Neural progenitor cell (in vitro differentiated cells): ENCODE measurements at places on chromosomes 12 and 14. TPM values are rescaled to one million over a fixed set of nuclear protein-coding genes. Genes with fewer than 3 reads are reported as not detected.

DNA sequence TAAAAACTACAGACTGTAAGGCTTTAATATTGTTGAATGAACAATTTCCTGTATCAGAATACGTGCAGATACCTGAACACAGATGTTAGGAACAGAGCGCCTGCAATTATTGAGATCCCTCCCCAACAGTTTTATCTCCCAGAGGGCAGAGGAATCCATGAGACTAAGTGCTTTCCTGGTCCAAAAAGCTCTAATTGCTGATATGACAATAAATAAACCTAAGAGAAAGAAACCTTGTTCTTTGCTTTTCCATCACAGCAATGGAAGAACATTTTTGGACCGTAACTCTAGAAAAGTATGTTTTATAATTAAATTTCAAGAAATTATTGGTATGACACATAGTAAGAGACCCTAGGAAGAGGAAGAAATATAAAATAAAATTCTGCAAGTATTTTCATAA lies 13.0 kb upstream of the KRT83 start:
- DNase-seq = no peak

Gene KIF26A
- total RNA-seq = 6.1 and 40.2 TPM in 2 replicates

GRCh38 chr14:104870368-104871144 lies 5.5 kb downstream of the CEP170B start:
- DNase-seq = peak; percentile 56

Gene BCL2L14
- not detected in 2 replicates for total RNA-seq

DNA sequence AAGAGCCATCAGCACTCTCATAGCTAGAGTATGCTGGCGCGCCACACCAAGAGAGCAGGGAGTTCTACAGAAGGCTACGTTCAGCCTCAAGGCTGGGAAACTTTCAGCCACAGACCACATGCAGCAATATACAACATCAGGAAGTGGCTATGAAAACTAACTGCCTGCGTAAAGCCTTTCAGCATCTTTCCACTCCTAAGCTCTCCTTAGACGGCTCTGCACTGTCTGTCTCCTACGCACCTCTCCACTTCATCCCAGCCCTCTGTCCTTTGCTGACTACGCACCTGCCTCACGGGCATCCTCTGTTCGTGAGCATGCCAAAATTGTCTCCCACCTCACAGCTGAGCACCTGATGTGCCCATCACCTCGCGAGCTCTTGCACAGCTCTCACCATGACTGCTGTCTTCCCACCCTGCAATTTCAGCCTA lies 9.7 kb downstream of the MPHOSPH9 start:
- DNase-seq = no peak

Gene SOAT2
- total RNA-seq = not detected in 2 replicates

GRCh38 chr12:6570264-6570887 lies 2.3 kb upstream of the NOP2 start:
- DNase-seq = peak; percentile 76
